ENCODE measurements at places on chromosomes 4 and X.

- DNase-seq = no peak
Measured at GRCh38 chrX:15973299-15973698, 118.7 kb upstream of the AP1S2 start.

GRCh38 chrX:150450519-150451177 lies 87.5 kb downstream of the MAMLD1 start:
- no peak for DNase-seq

DNA sequence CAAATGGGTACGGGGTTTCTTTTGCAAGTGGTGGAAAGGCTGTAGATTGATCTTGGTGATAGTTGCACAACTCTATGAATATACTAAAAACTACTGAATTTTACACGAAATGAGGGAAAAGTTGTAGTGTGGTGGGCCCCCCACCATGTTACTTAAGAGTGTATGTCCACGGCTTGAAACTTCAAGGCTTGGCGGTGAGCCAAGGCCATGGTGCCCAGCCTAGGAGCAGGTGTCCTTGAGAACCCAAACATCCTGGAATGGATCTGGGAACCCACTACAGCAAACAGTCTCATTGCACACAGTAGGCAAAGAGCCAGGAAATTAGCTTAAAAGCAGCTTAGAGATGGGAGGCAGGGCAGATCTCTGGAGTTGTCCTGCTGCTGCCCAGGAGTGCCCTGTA lies 62.9 kb downstream of the BRCC3 start:
- no peak for DNase-seq

DNA sequence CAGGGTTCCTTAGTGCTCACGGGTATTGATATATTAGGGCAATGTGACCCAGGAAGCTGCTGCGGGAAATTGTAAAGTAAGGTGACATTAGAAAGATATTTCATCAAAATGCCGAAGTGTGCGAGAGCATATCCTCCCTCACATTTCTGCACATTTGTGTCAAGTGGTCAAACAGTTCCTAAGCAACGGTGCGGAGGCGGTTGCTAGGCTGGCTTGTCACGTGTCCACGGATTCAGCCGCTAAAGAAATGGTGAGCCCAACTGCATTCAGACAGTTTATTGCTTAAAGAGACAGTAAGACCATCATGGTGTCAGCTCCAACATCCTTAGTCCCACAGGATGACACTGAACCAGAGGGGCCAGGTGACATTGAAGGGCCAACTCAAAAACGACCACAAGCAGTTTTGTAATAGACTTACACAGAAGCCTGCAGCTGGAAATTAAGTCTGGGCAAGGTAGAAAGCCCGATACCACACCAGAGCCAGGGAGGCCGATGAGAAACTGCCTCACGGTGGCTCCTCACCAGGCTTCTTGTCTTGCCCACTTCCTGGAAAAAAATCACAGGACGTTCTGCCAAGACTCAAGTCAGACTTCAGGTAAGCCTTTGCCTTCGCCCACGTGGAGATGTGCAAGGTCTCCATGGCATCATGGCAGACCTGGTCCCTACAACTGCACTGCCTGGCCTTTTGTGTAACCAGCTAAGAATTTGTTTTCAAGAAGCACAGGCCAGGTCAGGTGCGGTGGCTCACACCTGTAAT lies 50.4 kb downstream of the USP11 start:
- DNase-seq = no peak

All from lower leg skin (tissue), 4 donors.